Activated gamma-delta T cell treated with anti-CD3 and anti-CD28 coated beads, Interleukin-2, amount 50 U/mL, for 16 hours (primary cell): ENCODE measurements at places on chromosomes 1 and 21.

GRCh38 chr1:214469290-214469689, 82.1 kb downstream of the PTPN14 start:
- DNase-seq, result no peak

DNA sequence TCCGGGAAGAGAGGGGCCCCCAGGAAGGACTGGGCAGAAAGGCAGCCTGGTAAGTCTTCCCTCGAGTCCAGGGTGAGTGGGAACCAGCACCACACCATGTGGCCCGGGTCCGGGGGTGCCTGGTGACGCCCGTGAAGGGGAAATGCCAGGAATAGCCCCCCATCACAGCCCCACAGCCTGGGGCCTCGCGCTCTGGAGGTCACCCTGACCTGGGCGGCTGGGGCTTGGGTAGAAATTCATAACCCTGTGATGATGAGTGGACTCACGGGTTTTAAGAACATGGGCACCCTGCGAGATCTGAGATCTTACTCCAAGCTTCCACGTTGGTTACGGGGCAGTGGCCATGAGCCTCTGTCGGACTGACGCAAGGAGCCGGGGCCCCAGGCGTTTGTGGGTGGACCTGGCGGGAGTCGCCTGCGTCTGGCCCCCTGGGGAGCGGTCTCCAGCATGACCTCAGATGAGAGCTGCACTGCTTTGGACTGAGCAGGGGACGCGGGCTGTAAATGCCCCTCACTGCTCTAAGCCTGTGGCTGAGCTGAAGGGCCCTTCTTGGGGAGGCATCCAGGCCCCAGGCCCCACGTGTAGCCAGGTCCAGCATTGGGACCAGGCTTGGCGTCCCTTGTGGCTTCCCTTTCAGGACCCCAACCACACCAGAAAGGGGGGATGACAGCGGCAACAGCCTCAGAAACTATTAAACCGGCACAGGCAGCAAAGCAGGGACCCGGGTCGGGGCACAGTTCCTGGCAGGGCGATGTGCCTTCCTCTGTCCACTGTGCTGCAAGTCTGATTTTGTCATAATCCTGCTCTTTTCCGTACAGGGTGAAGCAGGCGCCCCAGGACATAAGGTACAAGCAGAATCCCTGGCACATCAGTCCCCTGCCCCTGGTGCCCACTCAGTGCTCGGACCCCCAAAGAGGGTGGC, 60.0 kb downstream of the SLC19A1 start:
- DNase-seq, result no peak

GRCh38 chr21:35220301-35220700, 171.2 kb upstream of the RUNX1 start:
- no peak for DNase-seq

- no peak for DNase-seq
Observed at GRCh38 chr1:39925721-39926342, 24.1 kb upstream of the MYCL start.

DNA sequence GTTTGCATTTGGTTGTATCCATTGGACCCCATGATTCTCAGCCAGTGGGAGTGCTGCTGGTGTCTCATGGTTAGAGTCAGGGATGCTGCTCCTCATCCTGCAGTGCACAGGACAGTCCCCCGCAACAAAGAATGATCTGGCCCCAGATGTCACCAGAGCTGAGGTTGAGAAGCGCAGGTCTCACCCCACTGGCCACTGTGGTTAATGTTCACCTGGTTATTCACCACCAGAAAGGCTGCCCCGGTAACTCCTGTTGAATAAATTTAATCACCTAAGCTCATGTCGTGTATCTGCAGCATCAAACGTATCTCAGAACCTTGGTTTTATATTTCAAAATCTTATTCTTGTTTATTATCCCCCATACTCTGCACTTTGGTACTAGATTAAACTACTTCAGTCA, 75.8 kb downstream of the ATP5PO start:
- DNase-seq, result no peak

GRCh38 chr1:229986737-229987337, 80.2 kb upstream of the GALNT2 start:
- no peak for DNase-seq
